ENCODE measurements at places on chromosomes 3 and 15. TPM values are rescaled to one million over a fixed set of nuclear protein-coding genes. Genes with fewer than 3 reads are reported as not detected.

DNA sequence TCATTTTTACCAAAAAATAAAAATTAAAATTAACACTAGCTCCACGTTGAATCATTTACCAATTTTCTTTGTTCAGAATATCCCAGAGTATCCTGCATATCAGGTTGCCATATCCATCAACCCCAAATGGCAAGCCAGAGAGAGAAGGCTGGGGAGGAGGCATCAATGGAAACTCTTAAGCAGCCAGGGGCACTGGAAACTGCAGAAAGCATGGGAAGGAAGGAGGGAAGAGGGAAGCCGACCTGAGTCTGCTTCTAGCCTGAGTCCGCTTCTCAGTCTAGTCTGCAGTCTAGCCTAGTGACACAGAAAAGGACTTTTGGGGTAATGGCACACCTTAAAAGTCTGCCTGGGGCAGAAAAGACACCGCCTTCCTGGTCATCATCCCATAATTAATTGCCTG is 1.6 kb upstream of the MTHFS start:
- DNase-seq: no peak

- no peak for DNase-seq
Observed at GRCh38 chr3:64229903-64230302, 4.6 kb upstream of the PRICKLE2 start.

- DNase-seq: no peak
Observed at GRCh38 chr3:10702961-10703740, 112.9 kb upstream of the SLC6A11 start.

DNA sequence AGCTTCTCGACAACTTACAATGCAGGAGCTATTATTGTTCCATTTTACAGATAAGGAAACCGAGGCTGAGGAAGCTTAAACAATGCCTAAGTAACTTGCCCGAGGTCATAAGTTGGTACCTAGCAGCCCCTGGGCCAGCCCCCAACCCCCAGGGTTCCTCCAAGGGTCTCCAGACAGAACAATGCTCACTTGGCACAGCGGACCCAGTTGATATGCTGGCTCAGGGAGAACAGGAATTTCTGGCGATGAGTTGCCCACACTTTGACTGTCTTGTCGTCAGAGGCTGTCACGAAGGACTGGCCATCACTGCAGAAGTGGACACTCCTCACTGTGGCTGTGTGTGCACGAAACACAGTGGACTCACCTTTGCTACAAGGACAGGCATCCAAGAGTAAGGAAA is 5.2 kb downstream of the POC1A start:
- DNase-seq: no peak

DNA sequence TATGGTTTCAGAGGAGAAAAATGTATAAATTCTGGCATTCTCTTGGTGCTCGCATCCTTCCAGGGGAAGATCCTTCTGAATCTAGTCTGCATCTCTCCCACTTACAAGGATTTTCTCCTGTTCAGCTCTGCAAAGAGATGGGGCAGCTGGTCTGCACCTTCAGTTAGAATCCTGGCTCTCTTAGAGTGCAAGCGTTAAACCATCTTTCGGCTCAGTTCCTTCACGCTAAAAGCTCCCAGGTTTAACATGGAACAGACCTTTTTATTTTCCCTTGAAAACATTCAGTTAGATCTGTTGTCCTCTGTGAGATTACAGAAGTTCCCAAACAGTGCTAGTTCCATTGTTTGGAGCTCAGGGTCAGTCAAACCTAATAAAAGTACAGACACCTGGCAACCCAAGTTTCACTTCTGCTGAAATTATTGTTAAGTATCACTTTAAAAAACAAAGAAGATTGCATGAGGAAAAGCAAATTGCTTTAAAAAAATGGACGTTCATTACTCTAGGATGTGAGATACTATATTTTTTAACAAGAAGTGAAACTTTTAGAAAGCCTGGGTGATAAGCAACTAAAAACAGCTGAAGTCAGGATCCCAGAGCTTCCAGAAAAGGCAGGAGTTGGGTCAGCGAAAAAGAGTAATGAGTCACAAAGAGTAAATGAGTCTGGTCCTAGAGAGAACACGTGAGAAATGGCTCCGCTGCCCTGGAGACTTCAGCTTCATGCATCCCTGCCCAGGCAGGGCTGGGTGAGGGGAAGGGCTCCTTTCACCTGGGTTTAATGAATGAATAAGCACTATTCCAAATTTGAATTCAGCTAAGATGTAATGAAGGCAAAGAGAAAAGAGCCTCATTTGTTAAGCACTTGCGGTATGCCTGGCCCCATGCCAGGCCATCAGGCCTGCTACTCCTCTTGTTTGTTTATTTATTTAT is 63.3 kb downstream of the ABTB1 start:
- DNase-seq: no peak

GRCh38 chr3:108461661-108462111 is 48.7 kb downstream of the MYH15 start:
- DNase-seq: no peak

DNA sequence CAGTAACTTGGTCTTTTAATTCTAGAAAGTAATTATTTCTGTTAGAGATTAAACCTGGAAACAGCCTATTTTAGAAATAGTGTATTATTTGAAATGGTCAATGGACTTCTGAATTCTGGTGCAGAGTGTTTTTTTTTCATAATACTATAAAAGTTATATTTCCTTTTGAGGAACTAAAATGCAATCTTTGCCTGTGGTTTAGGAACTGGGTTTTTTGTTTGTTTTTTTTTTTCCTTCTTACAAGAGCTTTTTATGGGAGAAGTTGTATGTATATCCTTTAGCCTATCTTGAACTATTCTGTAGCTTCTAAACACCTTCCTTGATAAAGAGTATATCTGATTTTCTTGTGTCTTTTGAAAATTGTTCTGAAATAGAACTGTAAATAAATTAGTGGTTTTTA is 88.3 kb downstream of the ARIH1 start:
- DNase-seq: no peak

- DNase-seq: no peak
Observed at GRCh38 chr15:97687654-97688053, 272.8 kb upstream of the ARRDC4 start.

- DNase-seq: no peak
Observed at GRCh38 chr3:127663151-127663550, 9.6 kb upstream of the ABTB1 start.

- no peak for DNase-seq
Observed at GRCh38 chr15:82540984-82541431, 751 bp upstream of the RPS17 start.

GRCh38 chr3:55218577-55218976 is 268.5 kb downstream of the WNT5A start:
- DNase-seq: no peak

Gene UBL7
- total RNA-seq: 94.0 TPM

DNA sequence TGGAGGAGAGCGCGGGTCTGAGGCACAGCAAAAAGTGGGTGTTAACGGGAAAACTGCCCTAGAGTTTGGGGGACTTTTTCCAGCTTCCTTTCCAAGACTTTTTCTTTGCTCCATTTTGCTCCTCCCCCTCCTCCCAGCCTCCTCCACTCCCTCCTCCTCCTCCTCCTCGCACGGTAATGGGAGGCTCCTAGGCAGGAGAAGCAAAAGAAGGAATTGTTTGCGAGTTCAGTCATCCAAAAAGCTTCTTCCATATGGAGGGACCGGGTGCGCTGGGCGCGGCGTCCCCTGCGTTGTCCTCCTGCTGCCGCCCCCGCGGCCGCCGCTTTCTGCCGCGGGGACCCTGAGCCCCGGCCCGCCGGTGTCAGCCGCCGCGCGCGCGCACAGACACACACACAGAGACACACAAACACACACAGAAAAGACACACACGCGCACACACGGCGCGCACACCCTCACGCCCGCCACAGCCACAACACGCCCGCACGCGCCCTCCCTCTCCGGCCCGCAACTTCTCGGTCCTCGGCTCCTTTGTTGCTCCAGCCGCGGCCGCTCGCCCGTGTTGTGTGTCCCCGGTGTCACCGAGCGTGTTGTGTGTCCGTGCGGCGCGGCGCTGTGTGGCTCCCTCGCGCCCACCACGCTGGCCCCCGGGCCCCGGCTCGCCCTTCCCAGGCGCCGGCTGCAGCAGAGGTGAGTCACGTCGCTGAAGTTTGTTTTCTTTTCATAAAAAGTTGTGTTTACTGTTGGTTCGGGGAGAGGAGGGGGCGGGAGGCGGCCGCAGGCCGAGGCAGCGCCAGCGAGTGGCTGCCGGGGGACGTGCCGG is at the start of gene BOC:
Gene BOC, plus strand, starts transcription at position 228 of the 820 bp plus-strand sequence. CDS start 38,246 bp downstream, outside the sequence.
- DNase-seq: peak; percentile 44

GRCh38 chr3:189589179-189589569 is 42.0 kb upstream of the TP63 start:
- no peak for DNase-seq

Gene IQCF5
- 0.27 TPM for total RNA-seq

DNA sequence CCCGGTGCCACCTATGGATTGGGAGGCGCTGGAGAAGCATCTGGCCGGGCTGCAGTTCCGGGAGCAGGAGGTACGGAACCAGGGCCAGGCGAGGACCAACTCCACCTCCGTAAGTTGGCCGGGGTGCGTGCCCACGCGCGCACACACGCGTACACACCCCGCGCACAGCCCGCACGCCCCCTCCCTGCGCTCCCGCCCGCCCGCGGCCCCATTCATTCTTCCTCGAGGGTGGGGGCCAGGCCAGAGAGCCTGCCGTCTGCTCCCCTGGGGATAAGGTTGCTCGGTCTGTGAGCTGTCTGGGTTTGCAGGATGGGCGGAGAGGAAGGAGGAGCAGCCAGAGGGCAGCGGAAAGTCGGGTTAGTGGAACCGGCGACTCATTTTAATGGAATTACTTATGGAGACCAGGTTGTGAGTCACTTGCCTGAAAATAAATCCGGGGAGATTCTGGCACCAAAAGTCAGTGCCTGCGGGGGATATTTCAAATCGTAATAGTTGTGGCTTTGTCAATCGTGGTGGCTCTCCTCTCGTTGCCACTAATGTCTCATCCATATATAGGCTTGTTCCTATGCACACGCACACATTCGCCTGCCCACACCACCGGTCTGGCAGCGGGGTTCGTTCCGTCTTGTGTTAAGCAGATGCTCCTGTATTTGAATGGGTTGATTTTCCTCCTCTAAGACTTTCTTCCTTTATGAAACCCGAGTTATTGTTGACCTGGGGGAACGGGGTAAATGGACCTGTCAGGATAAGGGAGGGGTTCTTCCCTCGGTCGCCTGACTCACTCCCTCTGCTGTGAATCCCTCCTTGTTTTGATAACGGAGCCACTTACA is 223.4 kb upstream of the IL12A start:
- no peak for DNase-seq

- no peak for DNase-seq
Observed at GRCh38 chr3:164208821-164209220, 869.5 kb downstream of the SI start.

- DNase-seq: no peak
Observed at GRCh38 chr3:108219336-108219735, 2.9 kb downstream of the IFT57 start.

Gene SLC28A2
- total RNA-seq: not detected

DNA sequence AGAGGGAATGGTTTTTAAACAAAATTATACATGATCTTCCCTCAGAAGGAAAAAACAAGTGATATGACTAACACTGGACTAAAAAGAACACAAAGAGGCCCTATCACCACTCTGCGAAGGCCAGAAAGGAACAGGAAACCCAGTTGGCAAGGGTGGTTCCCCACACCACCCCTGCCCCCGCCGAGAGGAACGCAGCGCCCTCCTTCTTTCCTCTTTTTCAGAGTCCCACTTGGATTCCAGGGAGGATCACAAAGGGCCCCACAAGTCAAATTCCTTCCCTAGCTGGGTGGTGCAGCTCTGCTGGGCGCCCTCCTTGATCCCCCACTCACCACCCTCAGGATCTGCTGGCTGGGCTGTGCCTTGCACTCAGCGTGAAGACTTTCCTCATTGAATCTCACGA is 29.8 kb downstream of the PLA1A start:
- no peak for DNase-seq

DNA sequence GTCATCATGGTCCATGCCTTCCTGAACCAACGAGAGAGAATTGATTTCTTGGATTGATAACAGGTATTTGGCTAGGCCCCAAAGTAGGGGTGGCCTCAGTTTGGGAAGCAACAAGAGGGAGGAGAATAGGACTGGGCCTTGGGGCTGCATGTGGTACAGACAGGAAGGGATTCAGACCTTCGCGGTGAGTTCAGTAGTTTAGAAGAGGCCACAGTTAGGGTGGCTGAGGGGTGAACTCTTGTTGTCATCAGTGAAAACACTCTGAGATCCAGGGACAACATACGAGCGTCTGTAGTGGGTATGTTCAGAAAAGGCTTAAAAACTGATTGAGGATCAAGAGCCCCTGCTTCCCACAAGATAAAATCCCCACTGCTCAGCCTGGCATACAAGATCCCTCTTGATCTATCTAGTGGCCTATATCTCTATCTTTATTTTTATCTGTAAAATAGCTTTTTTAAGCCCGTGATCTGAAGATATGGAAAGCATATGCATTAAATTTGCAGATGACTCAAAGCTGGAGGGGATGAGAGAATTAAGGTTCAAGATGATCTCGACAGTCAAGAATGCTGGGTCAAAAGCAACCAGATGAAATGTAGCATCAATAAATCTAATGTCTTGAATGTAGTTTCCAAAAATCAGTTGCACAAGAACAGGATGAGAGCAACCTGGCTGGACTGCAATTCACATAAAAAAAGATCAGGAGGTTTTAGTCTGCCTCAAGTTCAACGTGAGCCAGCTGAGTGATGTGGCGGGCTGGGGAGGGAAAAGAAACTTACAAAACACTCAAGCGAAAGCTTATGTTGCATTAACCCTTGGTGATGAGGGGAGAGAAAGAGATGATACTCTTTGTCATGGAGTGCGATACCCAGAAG is 221.1 kb upstream of the TLE3 start:
- no peak for DNase-seq

DNA sequence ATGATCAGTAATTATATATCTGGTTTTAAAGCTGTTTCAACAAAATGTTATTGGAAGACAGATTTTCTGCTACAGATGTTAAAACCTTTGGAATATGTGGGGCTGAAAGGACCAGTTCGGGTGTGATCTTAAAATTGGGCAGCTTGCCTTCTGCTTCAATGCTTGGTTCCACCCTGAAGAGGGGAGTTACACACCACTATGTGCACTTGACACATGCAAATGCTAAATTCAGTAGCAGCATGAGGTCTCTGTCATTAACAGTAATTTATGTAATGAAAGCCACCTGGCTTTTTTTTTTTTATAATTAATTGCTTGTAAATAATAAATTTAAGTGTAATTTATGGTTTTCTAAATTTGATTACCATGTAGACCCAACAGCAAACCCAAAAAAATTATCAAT is 24.6 kb downstream of the CDIN1 start:
- no peak for DNase-seq

DNA sequence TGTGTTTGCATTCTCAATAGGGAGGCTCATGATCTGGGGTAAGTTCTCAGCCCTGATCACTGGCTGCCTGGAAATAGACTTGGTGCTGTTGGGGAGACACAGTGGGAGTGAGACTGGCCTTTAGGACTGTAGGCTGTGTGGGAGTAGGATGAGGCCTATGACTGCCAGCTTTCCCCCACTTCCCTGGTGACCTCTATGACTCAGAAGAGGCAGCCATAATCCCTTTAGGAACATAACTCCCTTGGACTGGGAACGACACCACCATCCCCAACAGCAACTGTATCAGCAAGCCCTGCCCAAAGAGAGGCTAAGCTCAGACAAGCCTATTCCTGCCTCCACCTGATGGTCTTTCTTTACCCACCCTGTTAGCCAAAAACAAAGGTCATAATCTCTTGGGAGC is 91.3 kb downstream of the SUCNR1 start:
- no peak for DNase-seq

Data from hematopoietic multipotent progenitor cell (in vitro differentiated cells).